ENCODE measurements at places on chromosomes 4 and X.
A peak's percentile ranks its signal among the peaks of the same experiment; 100 is the strongest.

GRCh38 chrX:133461231-133461630 is 45.9 kb upstream of the GPC4 start:
- DNase-seq: no peak

DNA sequence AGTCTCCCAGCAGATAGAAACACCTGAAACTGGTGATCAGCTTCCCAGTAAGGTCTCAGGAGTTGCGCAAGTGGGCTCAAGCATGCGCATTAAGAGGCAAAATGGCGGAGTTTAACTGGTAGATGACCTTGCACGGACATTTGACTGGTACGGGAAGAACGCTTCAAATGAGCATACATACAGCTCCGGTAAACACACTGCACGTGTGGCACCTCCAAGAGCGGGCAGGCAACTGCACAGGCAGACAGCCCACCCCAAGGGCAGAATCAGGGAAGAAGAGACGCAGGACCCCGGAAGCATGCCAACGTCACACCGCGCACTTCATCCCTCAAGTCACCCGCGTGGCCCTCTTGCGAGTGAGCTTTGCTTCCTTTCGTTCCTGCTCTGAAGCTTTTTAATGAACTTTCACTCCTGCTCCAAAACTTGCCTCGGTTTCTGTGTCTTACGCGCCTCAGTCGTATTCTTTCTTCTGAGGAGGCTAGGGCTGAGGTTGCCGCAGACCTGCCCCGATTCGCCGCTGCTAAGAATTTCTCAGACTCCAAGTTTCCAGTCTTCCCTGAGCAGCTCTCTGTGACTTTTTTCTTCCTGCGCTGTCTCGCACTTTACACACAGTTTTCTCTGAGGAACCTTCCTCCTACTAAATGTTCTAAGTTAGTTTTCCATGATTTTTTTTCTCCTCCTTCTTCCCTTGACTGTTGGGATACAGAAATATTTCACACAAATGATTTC is 180.7 kb upstream of the ZFP42 start:
- DNase-seq: no peak

DNA sequence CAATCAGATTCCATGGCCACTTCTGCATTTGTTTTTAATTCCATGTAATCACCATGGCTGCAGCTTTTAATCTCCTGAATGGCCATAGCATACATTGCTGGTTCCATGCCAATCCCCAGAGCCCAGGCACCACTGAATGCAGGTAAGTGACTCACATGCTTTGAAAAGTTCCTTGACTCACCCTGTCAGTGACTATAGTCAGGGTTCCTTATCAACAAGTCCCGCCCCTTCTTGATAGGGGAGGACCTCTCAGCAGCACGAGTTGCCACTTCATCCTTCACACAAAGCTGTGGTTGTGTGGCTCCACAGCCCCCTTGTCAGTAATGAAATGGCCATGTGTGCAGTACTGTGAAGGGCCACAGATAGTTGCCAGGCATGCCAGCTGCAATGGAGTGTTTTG is 516.6 kb downstream of the PPARGC1A start:
- no peak for DNase-seq

DNA sequence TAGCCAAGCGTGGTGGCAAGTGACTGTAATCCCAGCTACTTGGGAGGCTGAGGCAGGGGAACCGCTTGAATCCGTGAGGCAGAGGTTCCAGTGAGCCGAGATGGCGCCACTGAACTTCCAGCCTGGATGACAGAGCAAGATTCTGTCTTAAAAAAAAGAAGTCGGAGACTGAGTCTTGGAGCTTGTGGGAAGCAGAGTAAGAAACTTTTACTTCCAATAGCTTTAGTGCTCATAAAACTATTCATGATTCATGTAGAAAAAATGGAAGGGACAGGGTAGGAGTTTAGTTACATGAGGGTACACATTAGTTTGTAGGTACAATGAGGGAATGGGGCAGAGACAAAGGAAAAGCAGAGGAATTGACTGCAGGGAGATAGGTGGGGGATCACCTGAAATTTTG is 19.3 kb downstream of the RAP2C start:
- no peak for DNase-seq

- no peak for DNase-seq
These were observed 9.7 kb downstream of the PTCHD1 start for GRCh38 chrX:23344238-23344903.

DNA sequence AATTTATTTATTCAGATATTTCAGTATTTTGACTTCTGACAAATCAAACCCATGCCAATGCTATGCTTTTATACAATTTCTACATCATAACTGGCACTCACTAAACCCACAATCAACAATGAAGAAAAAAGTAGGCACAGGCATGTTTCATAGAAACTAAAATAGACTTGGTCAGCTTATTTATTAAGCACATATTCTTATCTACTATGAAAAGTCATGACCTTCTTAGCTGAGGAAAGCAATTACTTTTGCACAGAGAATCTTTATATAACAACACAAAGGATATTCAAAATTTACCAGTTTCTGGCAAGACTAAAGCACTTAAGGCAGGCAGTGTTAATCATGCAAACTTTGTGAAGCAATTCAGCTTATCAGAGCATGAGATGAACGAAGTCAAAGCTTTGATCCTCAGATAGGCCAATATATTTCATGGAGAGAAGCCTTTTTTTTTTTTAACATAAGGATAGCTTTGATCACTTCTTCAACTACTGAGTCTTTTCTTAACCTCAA is 490.6 kb downstream of the INPP4B start:
- no peak for DNase-seq

DNA sequence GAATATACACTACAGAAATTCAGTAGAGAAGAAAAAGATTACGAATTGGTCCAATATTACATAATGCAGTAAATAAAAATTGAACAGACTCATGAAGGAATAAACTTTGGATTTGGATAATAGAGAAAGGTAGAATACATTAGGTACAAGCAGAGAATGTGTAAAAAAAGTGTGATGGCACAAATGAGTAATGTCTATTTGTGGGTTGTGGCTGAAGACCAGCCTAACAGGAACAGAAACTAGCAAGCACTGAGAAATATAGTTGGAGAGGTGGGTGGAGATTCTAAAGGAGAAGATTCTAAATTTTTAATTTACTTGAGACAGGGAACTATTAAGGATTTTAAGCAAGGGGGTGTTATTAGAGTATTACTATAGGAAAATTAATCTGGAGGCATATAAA is 15.2 kb upstream of the CLOCK start:
- DNase-seq: peak; percentile 19

DNA sequence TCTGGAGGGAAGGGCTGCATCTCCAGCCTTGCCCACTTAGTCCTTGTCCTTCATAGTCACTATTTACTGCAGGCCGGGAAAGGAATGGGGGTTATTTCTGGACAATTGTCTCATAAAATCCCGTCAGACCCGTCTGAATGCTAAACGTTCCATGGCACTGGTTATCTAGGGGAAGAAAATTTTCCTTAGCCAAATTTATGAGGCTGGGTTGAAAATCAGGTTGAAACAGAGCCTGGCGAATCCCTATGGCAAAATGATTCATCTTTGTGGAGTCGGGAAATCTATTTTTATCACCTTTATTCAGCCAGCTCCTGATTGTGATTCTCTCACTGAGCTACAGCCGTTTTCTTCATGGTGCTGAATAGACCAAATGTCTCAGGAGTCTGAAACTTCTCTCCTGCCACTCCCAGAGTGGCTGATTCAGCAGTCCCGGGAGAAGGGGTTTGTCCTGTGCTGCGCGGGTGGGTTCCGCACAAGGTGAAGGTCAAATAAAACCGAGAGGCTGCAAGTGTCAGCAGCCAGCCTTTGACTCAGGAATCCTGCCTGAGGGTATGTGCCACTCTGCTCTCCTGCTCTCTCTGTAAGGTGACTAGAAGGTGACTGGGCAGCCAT is 1.0 kb downstream of the LIMCH1 start:
- DNase-seq: no peak

- no peak for DNase-seq
These were observed 571.1 kb upstream of the DIPK2B start for GRCh38 chrX:45771560-45772340.

DNA sequence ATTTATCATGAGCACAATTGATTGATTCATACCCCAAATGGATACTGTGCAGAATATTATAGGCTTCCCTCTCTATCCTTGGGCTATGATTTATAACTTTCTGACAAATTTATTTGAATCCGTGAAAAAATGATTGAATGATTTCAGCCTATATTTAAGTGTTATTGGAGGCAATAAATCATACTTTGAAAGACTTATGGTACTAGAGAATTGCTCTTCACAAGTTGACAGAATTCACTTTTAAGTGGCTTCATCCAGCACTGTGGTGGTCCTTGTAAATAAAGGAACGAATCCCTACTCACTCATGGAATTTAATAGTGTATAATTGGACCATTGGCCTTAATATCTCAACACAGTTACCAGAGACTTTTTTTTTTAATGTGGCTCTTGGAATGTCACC is 174.8 kb upstream of the TLL1 start:
- DNase-seq: no peak

DNA sequence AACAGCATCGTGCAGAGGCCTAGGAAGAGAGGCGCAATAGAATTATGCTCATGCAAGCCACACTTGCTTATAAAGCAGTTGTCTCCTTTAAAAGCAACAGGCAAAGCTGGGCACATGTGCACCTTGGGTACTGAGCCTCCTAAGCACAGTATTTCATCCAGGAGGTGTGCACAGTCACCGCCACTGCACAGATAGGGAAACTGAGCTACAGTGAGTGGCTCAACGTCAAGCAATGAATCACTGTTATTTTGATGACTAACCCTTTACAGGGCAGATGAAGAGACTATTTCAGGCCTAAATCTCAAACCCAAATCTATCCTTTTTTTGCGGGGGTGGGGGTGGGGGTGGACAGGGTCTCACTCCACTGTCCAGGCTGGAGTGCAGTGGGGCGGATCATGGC is 42.3 kb downstream of the BCOR start:
- no peak for DNase-seq

DNA sequence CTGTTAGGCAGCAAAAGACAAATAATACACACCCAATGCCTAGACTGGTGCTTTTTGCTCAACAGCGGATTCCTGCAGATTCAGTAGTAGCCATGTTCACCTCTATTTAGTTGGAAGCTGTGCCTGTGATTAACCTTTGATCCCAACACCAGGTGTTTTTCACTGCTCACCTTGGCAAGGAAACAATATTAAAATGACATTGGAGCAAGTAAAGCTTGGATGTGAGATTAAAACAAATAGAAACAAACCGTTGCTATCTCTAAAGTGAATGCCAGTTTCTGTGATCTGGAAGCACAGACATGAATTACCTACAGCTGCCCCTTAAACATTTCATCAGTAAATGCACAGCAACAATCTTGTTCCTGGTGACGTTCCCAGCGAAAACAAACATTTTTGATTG is 35.7 kb downstream of the MAGEB17 start:
- no peak for DNase-seq

DNA sequence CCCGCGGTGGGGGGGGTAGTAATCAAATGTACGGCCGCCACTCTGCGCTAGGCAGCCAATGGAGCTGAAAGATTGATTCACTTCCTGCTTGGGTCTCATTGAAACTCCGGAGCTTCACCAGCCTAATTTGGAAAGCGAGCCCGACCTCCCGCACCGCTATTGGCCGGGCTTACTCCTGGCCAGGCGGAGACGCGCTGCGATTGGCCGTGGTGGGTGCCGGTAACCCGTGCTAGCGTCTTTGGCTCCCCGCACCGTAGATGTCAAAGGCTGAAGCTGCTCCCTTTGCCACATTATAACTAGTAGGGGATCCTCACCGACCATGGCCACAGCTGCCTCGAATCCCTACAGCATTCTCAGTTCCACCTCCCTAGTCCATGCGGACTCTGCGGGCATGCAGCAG is at the start of gene POU3F4:
Gene POU3F4, plus strand, starts transcription at position 285 of the 400 bp plus-strand sequence. Its CDS starts 35 bp downstream, at position 320.
- DNase-seq: no peak

GRCh38 chr4:7410446-7410845 is 24.3 kb downstream of the PSAPL1 start:
- no peak for DNase-seq

DNA sequence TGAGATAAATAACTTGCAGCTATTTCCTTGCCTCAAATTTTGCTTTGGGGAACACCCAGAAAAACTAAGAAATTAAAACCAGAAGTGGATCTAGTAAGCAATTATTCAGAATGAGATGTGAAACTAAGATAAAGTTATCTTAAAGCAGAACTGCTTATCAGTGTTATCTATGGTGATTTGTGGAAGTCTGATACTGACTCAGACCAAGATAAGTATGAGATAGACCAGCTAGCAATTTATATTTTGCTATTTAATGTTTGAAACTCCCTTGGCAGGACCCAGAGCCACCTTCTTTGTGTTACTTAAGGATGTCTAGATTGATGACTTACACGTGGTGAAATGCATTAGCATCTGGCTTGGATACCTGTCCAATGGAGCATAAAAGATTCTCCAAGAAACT is 368.1 kb downstream of the EPHA5 start:
- no peak for DNase-seq

GRCh38 chrX:20523626-20524312 is 257.1 kb upstream of the RPS6KA3 start:
- no peak for DNase-seq

DNA sequence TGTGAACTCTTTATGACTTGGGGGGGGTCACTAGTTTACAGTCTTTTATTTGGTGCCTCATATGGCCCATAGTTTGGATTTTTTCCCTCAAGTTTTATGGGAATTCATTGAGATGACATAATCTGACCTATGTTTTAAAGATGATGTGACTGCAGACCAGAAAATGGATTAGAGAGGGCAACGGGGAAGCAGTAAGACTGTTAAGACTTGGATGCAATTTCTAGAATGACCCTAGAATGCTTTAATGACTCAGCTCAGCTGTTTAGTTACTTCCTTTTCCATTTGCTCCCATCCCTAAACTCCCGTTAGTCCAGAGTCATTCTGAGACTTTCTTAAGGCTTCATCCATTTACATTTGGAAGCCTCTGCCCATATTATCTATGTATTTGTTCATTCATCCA is 59.9 kb upstream of the PDGFRA start:
- DNase-seq: no peak

GRCh38 chrX:112368371-112368770 is 285.8 kb upstream of the TRPC5 start:
- DNase-seq: no peak

DNA sequence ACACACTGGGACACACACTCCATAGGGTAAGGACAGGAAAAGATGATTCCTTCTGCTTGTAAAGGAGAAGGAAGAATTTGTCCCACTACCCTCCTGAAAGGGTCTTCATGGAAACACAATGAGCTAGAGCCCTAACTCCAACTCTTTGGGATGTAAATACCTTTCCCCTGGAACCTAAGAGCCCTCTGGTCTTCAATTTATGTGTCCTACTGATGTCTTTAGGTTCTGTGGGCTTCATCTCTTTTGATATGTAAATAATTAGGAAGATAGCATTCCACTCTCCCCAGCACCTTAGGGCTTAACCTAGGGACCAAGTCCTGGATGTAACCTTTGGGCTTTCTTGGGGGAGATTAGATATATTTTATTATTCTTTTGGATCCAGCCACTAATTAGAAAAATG is 38.3 kb downstream of the PF4 start:
- DNase-seq: no peak

- no peak for DNase-seq
These were observed 52.7 kb downstream of the GABRB1 start for GRCh38 chr4:47084111-47084510.

- peak; percentile 39 for DNase-seq
These were observed 3.6 kb upstream of the LEF1 start for GRCh38 chr4:108172231-108172752.

Measured in OCI-LY7 (cell line).